Right atrium auricular region (tissue), 2 donors: ENCODE measurements at places on chromosomes 2 and 18. TPM values are rescaled to one million over a fixed set of nuclear protein-coding genes. Genes with fewer than 3 reads are reported as not detected.

Gene NETO1
- total RNA-seq, result not detected

- no peak overlapping the region for H3K27ac ChIP-seq
- H3K36me3 ChIP-seq, result no peaks in the 10 kb centered on the region
- DNase-seq, result no peak
- H3K4me1 ChIP-seq, result no peaks in the 10 kb centered on the region
- H3K4me3 ChIP-seq, result no peak overlapping the region
- H3K27me3 ChIP-seq, result no peaks in the 10 kb centered on the region
Observed at GRCh38 chr2:78264130-78264529, 742.0 kb upstream of the LRRTM4 start.

DNA sequence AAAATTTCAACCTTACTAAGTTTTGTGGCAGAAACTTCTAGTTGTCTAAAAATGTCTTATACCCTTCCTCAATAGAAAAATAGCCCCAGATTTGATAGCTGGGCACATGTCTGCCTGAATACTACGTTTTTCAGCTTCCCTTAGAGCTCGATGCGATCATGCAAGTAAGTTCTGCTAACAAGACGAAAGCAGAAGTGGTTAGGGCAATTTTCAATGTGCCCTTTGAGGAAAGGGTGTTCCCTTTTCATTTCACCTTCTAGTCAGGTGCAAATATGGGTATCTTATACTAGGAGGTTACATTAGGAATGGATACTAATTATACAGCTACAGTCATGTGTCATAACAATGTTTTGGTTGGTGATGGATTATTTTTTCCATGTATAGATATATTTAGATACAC, 1572.1 kb upstream of the LRRTM1 start:
- no peaks in the 10 kb centered on the region for H3K4me1 ChIP-seq
- no peak overlapping the region for H3K27ac ChIP-seq
- no peak for DNase-seq
- H3K27me3 ChIP-seq, result no peaks in the 10 kb centered on the region
- H3K36me3 ChIP-seq, result no peaks in the 10 kb centered on the region

Gene NAGK
- 45.5 TPM for total RNA-seq

DNA sequence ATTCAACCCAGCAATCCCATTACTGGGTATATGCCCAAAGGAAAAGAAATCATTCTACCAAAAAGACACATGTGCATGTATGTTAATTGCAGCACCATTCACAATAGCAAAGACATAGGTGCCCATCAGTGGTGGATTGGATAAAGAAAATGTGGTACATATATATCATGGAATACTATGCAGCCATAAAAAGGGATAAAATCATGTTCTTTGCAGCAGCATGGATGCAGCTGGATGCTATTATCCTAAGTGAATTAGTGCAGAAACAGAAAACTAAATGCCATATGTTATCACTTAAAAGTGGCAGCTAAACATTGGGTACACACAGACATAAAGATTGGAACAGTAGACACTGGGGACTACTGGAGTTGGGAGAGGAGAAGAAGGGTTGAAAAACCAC, 82.2 kb downstream of the MYO3B start:
- DNase-seq, result no peak
- H3K27ac ChIP-seq, result no peak overlapping the region
- H3K27me3 ChIP-seq, result no peaks in the 10 kb centered on the region
- no peak overlapping the region for H3K4me3 ChIP-seq
- no peaks in the 10 kb centered on the region for H3K4me1 ChIP-seq

DNA sequence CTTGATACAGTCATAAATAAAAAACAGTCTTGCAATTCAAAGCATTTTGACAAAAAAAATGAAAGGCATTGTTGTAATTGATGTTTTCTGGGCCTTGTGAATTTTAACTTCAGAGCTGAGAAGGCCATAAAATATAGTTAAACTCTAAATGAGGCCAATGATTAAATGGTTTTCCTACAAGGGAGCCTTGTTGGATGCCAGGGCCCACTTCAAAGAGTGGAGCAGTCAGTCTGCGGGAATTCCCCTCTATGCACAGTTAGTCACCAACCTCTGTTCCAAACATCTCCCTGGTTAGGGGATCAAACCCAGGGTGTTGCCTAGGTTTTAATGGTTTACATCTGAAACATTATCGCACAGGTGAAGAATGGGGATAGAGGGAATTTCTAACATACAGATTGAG, 143.4 kb downstream of the NCKAP5 start:
- no peaks in the 10 kb centered on the region for H3K36me3 ChIP-seq
- H3K27ac ChIP-seq, result no peak overlapping the region
- DNase-seq, result no peak
- peaks cover 12% of the 10 kb centered on the region for H3K4me1 ChIP-seq
- no peak overlapping the region for H3K4me3 ChIP-seq
- H3K27me3 ChIP-seq, result no peaks in the 10 kb centered on the region

- no peaks in the 10 kb centered on the region for H3K27me3 ChIP-seq
- no peak for DNase-seq
- H3K27ac ChIP-seq, result no peak overlapping the region
- no peak overlapping the region for H3K4me3 ChIP-seq
- H3K4me1 ChIP-seq, result no peaks in the 10 kb centered on the region
Observed at GRCh38 chr18:9094307-9095226, 7.9 kb upstream of the NDUFV2 start.

DNA sequence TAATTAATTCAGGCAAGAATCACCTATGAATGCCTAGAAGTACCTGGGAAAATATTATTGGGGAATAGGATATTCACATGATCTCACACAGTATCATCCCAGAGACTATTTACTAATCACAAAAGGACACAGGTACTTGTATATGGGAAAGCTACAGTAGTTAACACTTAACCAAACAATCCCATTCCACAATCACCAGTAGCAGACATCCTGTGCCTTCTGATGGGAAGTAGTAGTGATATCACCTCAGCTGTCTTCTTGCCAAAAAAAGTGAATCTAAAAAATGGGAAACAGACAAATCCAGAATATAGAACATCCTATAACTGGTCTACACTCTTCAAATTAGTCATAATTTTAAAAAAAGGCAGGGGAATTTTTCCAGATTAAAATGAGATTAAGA, 75.6 kb upstream of the CCDC150 start:
- H3K4me1 ChIP-seq, result no peaks in the 10 kb centered on the region
- H3K36me3 ChIP-seq, result no peaks in the 10 kb centered on the region
- H3K27me3 ChIP-seq, result no peaks in the 10 kb centered on the region
- no peak overlapping the region for H3K4me3 ChIP-seq
- H3K27ac ChIP-seq, result no peak overlapping the region

- no peaks in the 10 kb centered on the region for H3K27me3 ChIP-seq
- H3K4me3 ChIP-seq, result no peak overlapping the region
- no peaks in the 10 kb centered on the region for H3K4me1 ChIP-seq
Observed at GRCh38 chr18:49846718-49847470, 33.6 kb upstream of the ACAA2 start.
